ENCODE measurements at places on chromosomes 6 and 20.

DNA sequence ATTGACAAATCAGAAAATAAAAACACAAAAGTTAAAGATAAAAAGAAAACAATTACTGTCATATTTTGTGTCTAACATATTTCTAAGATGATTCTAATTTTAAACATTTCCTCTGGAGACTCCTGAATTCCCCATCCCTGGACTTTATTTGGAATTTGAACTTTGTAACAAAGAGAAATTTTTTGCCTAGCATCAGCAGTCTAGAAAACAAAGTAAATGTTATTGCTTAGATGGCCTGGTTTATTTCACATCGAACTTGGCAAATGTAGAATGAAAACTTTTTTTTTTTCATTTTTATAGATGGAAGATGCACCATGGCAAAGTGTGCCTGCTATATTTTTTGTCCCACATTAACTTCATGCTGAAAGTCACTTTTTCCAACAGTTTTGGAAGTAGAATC lies 159.1 kb downstream of the TBX18 start:
- peak; percentile 59 for DNase-seq

- no peak for DNase-seq
These were observed 578.9 kb downstream of the HAO1 start for GRCh38 chr20:7361321-7361720.

- DNase-seq, result peak; percentile 88
These were observed 306.2 kb upstream of the NT5E start for GRCh38 chr6:85143676-85144075.

- no peak for DNase-seq
These were observed 37.2 kb downstream of the SNAP25 start for GRCh38 chr20:10255846-10256245.

DNA sequence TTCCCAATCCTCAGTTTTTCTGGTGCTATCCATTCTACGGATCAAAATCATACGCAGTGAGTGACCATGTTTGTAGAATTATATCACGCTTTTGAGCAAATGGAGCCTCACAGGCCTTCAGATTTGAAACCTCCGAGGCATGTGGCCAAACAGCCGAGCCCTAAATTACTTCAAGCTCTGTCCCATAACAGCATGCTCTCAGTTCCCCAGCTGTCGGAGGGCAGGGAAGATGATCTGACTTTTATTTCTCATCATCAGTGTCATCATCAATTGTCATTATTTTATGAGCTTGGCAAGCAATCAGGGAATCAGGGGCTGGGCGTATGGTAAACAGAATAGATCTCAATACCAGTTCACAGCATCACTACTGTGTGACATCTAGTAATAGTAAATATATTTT lies 73.2 kb downstream of the PSMG4 start:
- no peak for DNase-seq

DNA sequence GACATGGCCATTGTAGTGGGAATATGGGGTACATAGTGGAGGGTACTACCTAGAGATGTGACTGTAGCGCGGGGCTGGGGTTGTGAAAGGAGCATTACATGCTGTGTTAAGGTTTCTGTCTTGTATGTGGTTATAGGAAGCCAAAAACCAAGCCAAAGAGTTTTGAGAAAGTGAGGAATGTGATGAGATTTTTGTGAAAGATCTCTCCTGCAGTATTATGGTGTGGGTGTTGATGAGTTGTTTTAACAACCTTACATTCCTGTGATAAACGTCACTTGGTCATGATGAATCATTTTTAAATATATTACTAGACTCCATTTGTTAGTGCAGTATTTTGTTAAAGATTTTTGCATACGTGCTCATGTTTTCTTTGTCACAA lies 48.9 kb downstream of the ZFAND3 start:
- peak; percentile 88 for DNase-seq

GRCh38 chr6:112594886-112595594 lies 247.9 kb downstream of the RFPL4B start:
- DNase-seq, result no peak

GRCh38 chr6:97450087-97450486 lies 167.1 kb upstream of the MMS22L start:
- no peak for DNase-seq

GRCh38 chr6:108417027-108417426 lies 122.2 kb downstream of the AFG1L start:
- no peak for DNase-seq

- no peak for DNase-seq
These were observed 97.9 kb downstream of the LRRC1 start for GRCh38 chr6:53892707-53893106.
